Lower leg skin (tissue), 4 donors: ENCODE measurements at places on chromosomes 6 and 20. TPM values are rescaled to one million over a fixed set of nuclear protein-coding genes. Genes with fewer than 3 reads are reported as not detected.

DNA sequence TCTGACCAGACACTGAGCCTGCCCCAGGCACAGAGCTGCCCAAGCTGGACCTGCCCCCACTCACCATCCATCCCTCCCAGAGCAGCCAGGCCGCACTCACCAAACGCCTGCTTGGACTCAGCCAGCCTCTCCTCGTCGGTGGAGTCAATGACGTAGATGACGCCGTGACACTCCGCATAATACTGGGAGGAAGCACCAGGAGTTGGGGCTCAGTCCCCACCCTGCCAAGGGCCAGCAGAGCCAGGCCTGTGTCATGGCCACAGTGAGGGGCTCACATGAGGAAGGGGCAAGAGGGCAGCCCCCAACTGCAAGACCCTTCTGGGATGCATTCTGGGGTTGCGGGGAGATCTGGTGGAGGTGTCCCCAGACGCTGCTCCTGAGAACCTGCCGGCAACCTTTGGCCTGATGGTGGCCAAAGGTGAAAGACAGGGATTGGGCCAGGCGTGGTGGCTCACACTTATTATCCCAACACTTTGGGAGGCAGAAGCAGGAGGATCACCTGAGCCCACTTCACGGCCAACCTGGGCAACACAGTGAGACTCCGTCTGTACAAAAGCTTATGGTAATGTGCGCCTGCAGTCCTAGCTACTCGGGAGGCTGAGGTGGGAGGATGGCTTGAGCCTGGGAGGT is 5.6 kb downstream of the ARFRP1 start:
- DNase-seq, result peak; percentile 71

Gene POU5F1
- 4.8 TPM for total RNA-seq

- no peak for DNase-seq
Observed at GRCh38 chr6:43070028-43070632, 6.0 kb upstream of the PTK7 start.

Gene GOPC
- total RNA-seq, result 23.5 TPM

- peak; percentile 52 for DNase-seq
Observed at GRCh38 chr20:59412875-59413284, 112.5 kb downstream of the EDN3 start.

Gene LRFN2
- 0.10 TPM for total RNA-seq

DNA sequence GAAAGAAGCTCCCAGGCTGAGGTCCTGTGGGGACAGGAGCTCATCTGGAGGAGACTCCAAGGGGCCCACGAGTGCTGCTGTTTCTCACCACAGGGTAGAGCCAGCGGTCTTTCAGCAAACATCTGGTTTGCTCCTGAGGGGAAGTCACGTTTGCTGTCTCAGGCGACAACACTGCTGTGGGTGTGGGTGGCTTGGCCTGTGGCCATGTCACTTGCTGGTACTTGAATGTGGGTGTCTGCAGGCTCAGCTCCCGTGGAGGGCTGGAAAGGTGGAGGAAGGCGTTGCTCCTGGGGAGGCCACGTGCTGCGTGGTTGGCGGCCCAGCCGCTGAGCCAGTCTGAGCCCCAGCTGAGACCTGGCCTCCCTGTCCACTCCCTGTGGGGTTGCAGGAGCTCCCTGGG is 52.8 kb upstream of the MPC1 start:
- peak; percentile 87 for DNase-seq

- DNase-seq, result no peak
Observed at GRCh38 chr6:154773610-154774089, 40.4 kb downstream of the SCAF8 start.

- DNase-seq, result peak; percentile 31
Observed at GRCh38 chr6:168660400-168660945, 219.5 kb downstream of the SMOC2 start.

- no peak for DNase-seq
Observed at GRCh38 chr6:20840675-20841074, 306.4 kb downstream of the CDKAL1 start.

Gene SNX3
- 127 TPM for total RNA-seq

Gene KCNB1
- total RNA-seq, result 0.64 TPM

GRCh38 chr6:12082368-12082767 is 70.3 kb downstream of the HIVEP1 start:
- DNase-seq, result no peak

Gene PKIB
- 13.3 TPM for total RNA-seq
